ENCODE measurements at places on chromosomes 1 and 21.
A peak's percentile ranks its signal among the peaks of the same experiment; 100 is the strongest.

DNA sequence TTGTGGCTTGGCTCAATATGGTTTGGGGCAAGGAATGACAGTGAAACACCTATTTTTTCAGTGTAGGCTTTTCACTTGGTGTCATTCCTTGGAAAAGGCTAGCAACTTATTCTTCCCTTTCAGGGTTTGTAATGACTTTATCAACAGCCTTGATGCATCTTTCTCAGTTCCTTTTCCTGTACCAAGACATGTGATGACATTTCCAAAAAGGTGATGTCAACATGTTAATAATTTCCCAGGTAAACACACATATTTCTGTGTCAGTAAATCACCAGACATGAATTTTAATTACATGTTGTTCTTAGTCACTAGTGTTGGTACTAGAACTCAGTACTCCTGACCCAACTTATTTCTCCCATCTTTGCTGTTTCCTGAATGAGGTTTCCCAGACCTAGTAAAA, 37.8 kb upstream of the RRP15 start:
- DNase-seq = no peak

GRCh38 chr1:57672346-57673140, 248.7 kb upstream of the DAB1 start:
- DNase-seq = no peak

- DNase-seq = no peak
Measured at GRCh38 chr1:94285031-94285654, 47.8 kb upstream of the ARHGAP29 start.

DNA sequence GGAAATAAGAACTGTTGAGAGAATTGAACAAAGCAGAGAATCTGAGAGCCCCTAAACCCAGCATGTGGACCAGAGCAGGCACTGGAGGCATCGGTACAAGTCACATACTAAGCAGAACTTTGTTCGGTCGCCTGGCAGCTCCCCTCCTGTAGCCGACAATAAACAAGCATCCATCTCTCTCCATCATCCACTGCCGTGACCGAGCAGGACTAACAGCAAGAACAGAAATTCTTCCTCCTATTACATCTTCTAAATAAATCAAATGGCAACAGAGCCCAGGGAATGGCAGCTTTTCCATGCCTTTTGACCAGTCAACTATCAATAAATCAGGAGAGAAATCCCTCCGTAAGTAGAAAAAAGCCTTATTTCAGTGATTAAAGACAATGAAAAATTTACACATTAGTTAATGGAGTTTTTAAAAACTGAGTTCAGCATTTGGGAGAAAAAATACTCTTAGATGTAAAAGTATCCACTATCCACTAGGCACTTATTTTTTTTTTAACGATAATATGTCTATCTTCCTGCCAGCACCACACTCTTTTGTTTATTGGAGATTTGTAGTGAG, 36.5 kb downstream of the PTPN14 start:
- DNase-seq = peak; percentile 30

GRCh38 chr1:235954306-235955283, 87.9 kb upstream of the LYST start:
- DNase-seq = peak; percentile 13

- no peak for DNase-seq
Measured at GRCh38 chr1:215730600-215730999, 163.5 kb downstream of the KCTD3 start.

DNA sequence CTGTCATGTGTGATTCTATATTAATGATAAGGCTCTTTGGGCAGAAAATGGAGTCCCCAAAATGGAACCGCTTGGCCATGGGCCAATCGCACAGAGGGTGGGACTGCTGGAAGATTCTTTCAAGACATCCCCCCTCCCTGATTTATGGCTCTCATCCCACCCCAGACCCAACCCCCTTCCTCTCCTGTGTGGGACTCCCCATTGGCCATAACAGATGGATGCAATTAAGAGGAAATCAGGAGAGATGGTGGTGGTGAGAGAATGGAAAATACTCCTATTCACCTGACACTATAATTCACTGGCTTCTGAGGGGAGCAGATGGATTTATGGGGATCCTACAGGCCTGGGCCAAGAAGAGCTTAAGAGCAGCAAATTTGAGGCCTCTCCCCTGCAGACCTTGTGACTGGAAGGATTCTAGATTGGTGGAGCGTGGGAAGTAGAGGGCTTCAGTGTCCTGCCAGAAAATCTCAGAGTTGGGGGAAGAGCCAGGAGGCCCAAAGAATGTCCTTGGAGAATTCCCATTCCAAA, 1.7 kb downstream of the IGFN1 start:
- DNase-seq = no peak

DNA sequence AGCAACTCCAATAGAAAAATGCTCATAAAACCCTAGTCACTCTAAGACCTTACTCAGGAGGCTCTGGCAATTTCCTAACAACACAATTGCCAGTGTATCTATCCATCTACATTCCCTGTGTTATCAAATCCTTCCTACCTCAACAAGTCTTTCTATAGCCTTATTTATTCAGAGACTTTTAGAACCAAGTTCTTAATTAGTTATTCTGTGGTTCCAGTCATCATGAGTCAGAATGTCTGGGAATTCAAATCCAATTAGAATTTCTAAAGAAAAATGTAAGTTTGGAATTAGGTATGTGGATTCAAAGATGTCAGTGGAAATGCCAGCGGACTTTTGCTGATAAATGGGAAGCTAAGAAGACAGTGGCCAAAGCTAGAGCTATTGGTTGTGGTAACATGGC, 302.6 kb upstream of the C1orf87 start:
- DNase-seq = no peak

DNA sequence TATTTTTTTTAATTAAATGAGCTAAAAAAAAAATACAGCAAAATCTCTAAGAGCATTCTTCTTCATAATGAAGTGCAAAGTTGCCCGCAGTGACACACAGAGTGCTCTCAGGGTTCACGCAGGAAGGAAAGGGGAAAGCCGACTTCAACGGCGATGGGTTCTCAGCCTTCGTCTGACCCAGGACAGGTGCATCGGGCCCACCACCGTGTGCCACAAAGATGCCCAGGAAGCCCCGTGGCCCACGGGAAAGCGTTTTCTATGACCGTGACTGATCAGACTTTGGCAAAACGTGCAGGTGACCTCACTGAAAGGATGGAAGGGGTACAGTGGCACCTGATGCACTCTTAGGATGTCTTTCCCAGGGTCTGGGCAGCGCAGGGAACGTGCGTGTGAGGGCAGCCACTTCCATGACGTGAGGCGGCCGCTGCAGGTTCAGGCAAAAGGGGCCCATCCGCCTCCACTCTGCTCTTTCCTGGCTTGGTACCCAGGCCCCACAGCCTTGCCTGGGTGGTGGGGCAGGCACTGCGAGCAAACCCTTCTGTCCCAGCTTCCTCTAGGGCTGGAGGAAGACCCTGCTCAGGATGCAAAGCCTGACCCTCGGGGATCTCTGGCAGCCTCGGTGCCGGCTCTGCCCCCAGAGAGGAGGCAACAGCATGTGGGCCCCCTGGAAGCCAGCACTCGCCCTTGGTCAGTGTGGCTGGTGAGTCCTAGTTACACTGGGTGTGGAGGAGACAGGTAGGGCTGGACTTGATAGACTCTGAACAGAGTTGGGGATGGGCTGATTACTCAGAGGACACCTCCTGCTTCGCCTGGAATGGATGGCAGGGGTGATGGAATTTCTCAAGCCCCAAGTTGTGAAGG, 8.3 kb downstream of the LRRC47 start:
- no peak for DNase-seq

DNA sequence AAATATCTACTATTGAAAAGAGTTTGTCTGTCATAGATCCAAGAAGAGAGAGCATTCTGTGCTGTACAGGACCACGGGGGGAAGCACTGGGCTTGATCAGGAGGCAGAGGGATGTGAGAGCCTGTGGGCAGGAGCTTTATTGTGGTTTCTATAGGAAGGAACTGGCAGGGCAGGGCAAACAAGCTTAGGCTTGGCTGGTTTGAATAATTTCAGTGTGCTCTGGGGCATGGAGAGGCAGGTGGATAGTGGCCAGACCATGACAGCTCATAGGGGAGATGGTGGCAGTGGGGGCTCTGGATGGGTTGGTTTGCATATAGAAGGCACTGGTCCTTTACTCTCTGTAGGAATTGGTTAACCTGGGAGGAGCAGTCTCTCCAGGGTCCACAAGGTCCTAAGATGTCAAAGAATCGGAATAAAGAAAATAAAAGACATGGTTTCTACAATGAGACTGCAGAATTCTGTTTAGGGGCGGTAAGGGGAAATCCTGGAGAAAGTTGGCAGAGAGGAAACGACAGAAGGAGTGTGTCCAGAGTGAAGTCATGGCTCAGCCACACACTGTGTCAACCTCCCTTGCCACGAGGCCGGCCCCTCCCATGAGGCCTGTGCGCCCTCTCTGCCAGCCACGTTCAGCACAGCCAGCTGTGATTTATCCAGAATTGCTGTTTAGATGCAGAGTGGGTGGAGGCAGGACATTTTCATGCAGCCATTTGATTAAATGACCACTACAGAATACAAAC, 81.7 kb upstream of the PGBD5 start:
- no peak for DNase-seq

DNA sequence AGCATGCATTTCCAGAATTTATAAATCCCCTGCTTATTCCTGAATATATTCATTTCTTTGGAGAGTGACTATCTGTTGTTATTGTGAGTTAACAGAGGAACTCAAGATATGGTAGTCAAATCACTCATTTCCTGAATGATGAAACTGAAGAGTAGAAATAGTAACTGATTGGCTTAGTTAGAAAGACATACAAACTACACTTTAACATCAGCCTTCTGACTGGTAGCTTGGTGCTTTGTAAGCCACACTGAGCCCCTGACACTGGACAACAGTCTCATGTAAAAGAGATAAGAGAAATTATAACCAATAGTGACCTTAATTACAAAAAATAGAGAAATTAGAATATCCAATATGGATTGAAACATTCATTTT, 4.8 kb downstream of the GBP7 start:
- DNase-seq = no peak

- no peak for DNase-seq
Measured at GRCh38 chr1:63073309-63074306, 248.8 kb upstream of the FOXD3 start.

GRCh38 chr21:26433386-26433785, 139.7 kb downstream of the CYYR1 start:
- no peak for DNase-seq

DNA sequence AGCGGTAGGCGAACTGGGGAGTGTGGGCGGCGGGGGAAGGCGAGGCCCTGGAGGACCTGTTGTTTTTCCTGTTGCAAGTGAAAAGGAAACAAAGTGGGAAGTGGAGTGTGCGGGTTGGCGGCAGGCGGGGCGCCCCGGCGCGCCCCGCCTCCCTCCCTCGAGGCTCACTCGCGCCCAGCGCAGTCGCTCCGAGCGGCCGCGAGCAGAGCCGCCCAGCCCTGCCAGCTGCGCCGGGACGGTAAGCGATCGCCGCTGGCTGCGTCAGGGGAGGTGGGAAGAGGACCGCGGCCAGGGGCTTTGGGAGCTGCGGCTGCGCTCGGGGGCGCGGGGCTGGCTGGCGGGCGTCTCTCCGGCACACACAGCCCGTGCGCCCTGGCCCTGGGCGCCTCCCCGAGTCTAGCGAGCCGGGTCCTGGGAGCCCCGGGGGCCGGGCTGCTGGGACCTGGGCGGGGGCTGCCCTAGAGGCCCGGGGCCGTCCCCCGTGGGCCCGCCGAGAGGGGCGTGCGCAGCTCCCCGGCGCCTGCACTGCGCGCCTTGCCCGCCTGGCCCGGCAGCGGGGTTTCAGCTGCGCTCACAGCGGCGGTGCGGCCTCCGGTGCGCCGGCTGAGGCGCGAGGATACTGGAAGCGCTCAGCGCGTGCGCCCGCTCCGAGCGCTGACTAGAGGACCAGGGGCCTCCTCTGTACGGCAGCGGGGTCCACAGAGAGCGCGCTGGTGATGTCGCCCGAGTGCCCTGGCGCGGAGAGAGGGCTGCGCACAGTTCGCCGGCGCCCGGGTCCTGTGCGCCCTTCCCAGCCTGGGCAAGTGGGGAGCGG, at the start of gene PIK3CD:
PIK3CD (plus strand) TSS at position 167 of the 814 bp plus-strand sequence. CDS start 58,725 bp downstream, outside the sequence.
- peak; percentile 75 for DNase-seq

- DNase-seq = no peak
Measured at GRCh38 chr21:32803651-32804050, 32.1 kb upstream of the PAXBP1 start.

DNA sequence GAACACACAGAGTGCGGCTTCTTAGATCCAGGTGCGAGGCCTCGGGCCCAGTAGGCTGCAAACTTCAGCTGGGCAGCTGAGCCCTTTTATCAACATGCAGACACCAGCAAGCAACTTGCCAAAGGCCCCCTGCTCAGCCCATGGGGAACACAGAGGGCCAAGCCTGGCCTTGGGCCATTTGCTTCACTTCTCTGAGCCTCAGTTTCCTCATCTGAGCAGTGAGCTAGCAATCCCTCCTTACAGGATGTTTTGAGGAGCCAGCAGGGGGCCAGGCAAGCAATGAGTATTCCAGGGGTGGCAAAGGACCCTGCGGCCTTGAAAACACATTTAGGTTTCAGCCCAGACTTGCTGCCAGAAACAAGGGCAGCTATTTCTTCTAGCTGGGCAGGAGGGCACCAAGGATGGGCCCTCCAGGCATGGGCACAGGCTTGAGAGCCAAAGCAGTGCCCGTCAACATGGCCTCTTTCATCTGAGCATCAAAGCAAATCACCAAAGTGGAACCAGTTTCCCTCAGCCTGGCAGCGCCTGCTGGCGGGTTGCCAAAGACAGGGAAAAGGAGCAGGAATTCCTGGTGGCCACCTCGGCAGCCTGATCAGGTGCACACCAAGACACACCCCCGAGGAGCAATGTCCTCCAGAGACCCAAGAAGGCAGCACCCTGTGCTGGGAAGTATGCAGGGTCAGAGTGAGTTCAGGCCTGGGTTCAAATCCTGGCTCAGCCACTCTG, 1.4 kb downstream of the MATN1 start:
- no peak for DNase-seq

- no peak for DNase-seq
Measured at GRCh38 chr1:60904099-60904851, 178.1 kb upstream of the NFIA start.

DNA sequence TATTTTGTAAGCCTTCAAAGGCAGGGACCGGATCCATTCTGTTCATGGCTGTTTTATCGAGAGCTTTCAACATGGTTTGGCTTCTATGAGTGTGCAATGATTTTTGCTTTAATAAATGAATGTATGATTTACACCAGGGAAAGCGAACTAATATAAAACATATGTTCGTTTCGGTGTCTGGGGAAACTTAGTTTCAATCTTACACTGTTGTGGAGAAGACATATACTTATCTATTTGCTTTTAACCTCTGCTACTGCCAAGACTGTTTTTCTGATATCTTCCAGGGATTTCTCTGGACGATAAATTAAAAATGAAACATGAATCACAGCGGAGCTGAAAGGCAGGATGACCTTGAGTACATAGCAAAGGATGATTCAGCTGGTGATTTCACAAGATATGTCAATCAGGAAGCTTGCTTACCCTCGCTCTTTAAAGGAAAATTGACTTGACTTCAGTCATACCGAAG, 14.7 kb upstream of the CYYR1 start:
- no peak for DNase-seq

DNA sequence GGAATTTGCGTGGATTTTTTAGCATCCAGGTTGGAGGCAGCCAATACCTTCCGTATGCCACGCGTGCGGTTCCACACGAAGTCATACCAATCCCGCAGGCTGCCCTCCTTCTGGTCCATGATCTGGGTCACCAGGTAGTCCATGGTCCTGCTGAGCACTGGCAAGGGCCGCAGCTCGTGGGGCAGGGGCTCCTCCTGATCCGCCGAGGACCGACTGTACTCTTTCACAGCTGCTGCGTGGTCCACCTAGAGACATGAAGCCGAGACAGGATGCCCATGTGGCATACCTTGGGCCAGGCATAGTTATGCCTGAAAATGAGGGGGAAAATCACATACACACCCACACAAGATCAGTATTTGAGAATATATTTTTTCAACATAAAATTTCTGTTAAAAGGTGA, 12.1 kb downstream of the MCM3AP start:
- no peak for DNase-seq

All from nephron progenitor cell (in vitro differentiated cells).